Activated T-helper 2 cell treated with anti-CD3 and anti-CD28 coated beads, Interferon-gamma antibody, Interleukin-2, Interleukin-4, amounts not matched to agents 10 μg/mL and 5 μg/mL and 100 μg/mL, durations not matched to agents 14 hours and 24 hours and 36 hours (primary cell): ENCODE measurements at places on chromosomes 7 and 10.

- H3K4me1 ChIP-seq, result peaks cover 12% of the 10 kb centered on the region
- H3K36me3 ChIP-seq, result no peaks in the 10 kb centered on the region
- H3K4me3 ChIP-seq, result no peak overlapping the region
- no peak overlapping the region for H3K27ac ChIP-seq
- DNase-seq, result no peak
- H3K27me3 ChIP-seq, result no peaks in the 10 kb centered on the region
These were observed 85.9 kb upstream of the ADO start for GRCh38 chr10:62718585-62718984.

GRCh38 chr7:112188257-112188656 lies 17.9 kb downstream of the DOCK4 start:
- no peak overlapping the region for H3K27ac ChIP-seq
- H3K27me3 ChIP-seq, result peaks cover 13% of the 10 kb centered on the region
- H3K4me3 ChIP-seq, result no peak overlapping the region
- no peaks in the 10 kb centered on the region for H3K36me3 ChIP-seq
- peaks cover 3% of the 10 kb centered on the region for H3K4me1 ChIP-seq
- DNase-seq, result no peak

- no peak for DNase-seq
- H3K4me3 ChIP-seq, result no peak overlapping the region
- H3K27ac ChIP-seq, result no peak overlapping the region
- H3K36me3 ChIP-seq, result peaks cover 6% of the 10 kb centered on the region
- H3K27me3 ChIP-seq, result no peaks in the 10 kb centered on the region
These were observed 49.9 kb upstream of the UCN3 start for GRCh38 chr10:5314840-5315239.

DNA sequence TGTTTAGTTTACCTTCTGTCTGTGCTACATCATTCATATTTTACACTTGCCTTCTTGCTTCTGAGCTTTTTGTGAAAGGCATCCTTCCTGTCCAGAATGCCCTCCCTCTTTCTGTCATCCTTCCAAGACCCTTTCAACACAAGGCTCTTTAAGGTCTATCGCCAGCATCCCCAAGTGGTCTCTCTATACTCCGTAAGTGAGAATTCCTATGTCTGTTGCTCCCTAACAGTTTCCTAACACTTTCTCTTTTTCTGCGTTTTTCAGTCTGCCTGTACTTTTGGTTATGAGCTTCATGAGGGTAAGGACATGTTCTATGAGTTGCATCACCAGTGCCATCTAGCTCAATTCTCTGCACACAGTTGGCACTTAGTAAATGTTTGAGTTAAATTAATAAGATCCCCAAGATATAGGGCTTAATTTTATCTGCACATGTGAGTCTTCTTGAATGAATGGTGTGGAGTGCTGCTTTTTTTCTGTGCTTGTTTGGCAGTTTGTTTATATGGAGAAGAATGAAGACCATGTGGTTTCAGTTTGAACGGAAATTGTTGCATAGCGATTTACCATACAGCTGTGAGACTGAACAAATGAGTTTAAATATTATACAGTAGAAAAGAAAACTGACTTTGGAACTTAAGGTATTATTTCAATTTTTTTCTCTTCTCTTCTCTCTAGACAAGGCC lies 29.4 kb downstream of the RABGEF1 start:
- H3K4me1 ChIP-seq, result peaks cover 23% of the 10 kb centered on the region
- no peak for DNase-seq
- peaks cover 35% of the 10 kb centered on the region for H3K36me3 ChIP-seq
- H3K4me3 ChIP-seq, result no peak overlapping the region
- no peaks in the 10 kb centered on the region for H3K27me3 ChIP-seq

DNA sequence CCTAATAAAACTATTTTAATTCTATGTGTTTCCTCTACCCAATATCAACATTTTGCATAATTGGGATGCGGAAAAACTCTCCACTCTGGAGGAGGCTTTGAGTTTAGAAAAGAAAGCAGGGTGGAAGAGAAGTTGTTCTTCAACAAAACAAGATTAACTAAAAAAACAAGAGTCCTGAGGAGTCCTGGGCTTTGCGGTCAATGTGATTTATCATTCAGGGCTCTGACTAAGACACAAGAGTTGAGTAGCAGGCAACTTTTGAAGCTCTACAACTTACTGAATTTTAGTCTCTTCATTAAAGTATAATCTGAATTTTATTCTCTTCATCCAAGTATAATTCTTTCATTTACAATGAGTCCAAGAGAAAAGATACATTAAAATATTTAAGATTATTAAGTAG lies 18.3 kb upstream of the TMEM26 start:
- no peak overlapping the region for H3K4me3 ChIP-seq
- H3K36me3 ChIP-seq, result no peaks in the 10 kb centered on the region
- H3K4me1 ChIP-seq, result no peaks in the 10 kb centered on the region
- DNase-seq, result no peak
- no peak overlapping the region for H3K27ac ChIP-seq
- peaks cover 4% of the 10 kb centered on the region for H3K27me3 ChIP-seq

DNA sequence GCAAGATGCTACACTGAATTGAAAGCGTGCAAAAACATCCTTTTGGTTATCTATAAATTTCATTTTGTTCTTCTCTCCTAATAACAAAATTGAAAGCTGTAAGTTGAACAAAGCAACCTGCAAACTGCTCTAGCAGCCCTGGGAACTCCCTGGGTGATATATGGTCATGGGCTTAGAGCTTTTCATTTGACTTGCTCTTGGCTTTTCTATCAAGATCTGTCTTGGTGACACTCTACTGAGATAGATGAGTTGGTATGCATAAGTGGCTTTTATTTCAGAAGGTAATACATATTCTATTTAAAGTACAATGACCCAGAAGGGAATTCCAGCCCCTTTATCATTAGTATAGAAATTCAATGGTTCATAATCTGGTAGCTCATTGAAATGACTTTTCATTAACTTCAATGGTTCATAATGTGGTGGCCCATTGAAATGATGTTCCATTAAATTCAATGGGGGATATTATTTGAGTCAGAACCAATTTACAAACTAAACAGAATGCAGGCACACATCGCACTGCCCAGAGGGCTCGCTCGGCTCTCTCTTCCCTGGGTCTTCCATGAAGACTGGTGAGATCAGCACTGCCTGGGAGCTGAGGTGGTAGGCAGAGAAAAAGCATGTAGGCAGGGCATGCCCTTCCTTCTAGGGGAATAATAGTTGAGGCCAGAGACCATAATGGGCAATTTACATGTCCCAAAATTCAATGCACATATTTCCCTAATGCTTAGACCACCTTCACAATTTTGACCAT lies 10.1 kb upstream of the KCNMA1 start:
- H3K27me3 ChIP-seq, result peaks cover 9% of the 10 kb centered on the region
- no peaks in the 10 kb centered on the region for H3K36me3 ChIP-seq
- no peaks in the 10 kb centered on the region for H3K4me1 ChIP-seq
- no peak for DNase-seq

- no peak overlapping the region for H3K4me3 ChIP-seq
- H3K36me3 ChIP-seq, result no peaks in the 10 kb centered on the region
- no peak for DNase-seq
- H3K4me1 ChIP-seq, result no peaks in the 10 kb centered on the region
These were observed 410.0 kb upstream of the SEMA3D start for GRCh38 chr7:85596827-85597226.

- no peaks in the 10 kb centered on the region for H3K4me1 ChIP-seq
- no peak overlapping the region for H3K27ac ChIP-seq
- H3K27me3 ChIP-seq, result no peaks in the 10 kb centered on the region
These were observed 9.6 kb upstream of the MRPS24 start for GRCh38 chr7:43878867-43879266.
